ENCODE measurements at places on chromosomes 2 and 18.

DNA sequence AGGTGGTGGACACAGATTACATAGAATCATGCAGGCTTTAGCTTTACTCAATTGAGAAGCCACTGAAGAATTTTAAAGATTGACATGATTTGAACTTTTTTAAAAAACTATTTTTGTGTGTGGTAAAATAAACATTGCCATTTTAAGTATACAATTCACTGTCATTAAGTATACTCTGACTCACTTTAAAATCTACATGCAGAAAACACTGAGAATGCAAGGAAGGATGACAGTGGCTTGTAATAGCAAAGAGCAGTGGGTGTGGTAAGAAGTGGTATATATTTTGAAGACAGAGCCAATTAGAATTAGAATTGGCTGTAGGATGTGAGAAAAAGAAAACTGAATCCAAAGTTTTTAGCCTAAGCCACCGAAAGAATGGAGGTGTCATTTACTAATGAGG, 14.9 kb downstream of the TRMT61B start:
- DNase-seq, result no peak

GRCh38 chr2:16931441-16931840, 265.8 kb upstream of the CYRIA start:
- DNase-seq, result no peak

- no peak for DNase-seq
Measured at GRCh38 chr2:84686783-84687476, 170.6 kb downstream of the DNAH6 start.

GRCh38 chr18:9684881-9685614, 23.1 kb upstream of the RAB31 start:
- no peak for DNase-seq

DNA sequence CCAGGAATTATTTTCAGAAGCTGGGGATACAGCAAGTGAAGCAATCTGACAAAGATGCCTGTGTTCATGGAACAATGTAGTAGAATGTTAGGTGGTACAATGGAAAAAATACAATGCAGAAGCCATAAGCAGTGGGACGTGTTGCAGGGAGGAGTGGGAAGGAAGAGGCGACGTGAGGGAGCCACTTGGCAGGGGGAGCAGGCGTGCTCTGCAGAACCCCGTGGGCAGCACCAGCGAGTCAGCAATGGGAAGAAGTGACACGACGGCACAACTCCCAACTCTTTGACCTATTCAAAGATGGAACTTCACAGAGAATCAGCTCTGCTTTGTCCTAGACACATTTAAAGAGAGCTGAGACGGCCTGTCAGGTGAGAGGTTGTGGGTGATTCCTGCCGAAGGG, 30.5 kb downstream of the PRELID3A start:
- no peak for DNase-seq

DNA sequence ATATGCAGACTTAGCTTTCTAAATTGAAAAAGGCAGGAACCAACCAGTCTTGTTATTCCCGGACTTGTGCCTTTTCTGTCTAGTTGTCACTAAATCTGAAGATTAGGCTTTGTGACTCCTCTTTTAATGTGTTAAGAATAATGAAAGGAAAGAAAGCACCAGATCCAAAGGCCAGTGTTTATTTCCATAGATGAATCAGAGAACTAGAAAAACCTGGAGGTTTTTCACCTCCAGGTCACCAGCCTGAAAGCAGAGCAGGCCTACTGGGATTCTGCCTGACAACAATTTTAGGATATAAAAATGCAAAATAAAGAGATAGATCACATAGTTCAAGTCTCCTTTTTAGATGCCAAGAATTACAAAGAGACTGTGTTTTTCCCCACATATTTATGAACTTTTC, 160.4 kb downstream of the GULP1 start:
- DNase-seq, result no peak

- no peak for DNase-seq
Measured at GRCh38 chr2:52097071-52097470, 1065.1 kb upstream of the NRXN1 start.

DNA sequence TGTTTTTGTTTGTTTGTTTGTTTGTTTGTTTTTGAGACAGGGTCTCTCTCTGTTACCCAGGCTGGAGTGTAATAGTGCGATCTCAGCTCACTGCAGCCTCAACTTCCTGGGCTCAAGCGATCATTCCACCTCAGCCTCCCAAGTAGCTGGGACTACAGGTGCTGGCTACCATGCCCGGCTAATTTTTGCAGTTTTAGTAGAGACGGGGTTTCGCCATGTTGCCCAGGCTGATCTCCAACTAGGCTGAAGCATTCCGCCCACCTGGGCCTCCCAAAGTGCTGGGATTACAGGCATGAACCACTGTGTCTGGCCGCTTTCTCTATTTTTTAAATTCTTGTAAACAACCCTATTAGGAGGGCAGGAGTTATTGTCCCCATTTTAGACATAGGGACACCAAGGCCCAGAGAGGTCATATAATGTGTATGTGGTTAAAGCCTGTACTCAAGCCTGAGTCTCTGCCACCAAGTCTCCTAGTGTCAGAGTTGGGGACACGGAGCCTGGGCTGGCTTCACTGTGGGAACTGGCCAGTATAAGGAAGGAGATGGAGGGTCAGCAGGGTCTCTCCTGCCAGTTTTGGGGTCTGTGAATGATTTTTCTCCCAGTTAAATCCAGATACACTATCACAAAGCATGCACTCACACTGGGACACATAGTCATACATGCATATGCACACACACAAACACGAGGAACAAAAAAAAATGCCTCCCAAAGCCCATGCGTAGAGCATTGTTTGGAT, 27.5 kb upstream of the MCFD2 start:
- no peak for DNase-seq

DNA sequence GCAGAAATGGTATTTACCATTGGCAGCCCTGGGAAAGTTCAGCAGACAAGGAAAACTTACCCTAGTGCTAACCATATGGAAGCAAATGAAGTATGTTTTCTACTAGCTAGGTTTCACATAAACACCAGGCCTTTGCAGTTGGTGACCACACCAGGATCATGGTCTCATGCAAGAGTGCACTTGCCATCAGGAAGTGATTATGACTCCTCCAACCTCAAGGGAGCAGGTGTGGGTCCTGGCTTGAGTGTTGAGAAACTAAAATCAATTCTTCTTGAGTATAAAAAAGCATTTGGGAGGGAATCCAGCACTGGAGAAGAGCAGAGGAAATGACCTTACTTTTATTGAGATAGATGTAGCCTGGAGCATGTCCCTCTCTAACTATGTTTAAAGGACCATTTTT, 56.8 kb upstream of the SPAG16 start:
- no peak for DNase-seq

DNA sequence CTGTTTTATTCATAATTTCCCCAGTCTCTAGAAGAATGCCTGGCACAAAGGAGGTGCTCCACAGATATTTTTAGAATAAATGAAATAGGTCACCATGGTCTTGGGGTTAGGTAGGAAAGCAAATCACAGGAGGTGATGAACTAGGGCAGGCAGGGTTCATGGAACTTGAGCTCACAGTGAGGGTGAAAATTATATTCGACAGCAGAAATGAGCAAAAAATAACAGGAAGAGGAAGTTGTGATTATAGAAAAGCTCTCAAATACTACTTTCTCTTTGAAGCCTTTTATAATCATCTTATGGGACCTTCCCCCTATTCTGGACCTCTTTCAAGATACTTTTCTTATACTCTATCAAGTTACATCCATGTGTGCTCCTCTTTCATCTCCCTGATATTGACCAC, 4.5 kb upstream of the CREB1 start:
- DNase-seq, result no peak

- no peak for DNase-seq
Measured at GRCh38 chr2:25032094-25032493, 9.8 kb upstream of the EFR3B start.

- DNase-seq, result no peak
Measured at GRCh38 chr2:26292646-26293045, 47.9 kb downstream of the HADHB start.

DNA sequence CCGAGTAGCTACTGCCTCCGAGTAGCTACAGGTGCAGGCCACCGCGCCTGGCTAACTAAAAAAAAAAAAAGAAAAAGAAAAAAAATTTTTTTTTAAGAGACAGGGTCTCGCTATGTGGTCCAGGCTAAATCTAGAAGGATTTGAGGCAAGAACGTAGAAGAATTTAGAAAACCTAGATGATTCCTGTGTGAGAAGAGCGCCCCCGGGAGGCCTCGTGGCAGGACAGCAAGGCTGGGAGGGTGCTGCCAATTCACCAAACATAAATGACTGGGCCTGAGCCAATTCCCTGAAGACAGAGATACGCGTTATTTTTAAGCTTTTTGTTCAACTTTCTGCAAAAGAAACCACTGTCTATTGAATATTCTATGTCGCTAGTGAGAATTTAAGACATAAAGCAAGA, 90.1 kb upstream of the TGFA start:
- DNase-seq, result no peak

DNA sequence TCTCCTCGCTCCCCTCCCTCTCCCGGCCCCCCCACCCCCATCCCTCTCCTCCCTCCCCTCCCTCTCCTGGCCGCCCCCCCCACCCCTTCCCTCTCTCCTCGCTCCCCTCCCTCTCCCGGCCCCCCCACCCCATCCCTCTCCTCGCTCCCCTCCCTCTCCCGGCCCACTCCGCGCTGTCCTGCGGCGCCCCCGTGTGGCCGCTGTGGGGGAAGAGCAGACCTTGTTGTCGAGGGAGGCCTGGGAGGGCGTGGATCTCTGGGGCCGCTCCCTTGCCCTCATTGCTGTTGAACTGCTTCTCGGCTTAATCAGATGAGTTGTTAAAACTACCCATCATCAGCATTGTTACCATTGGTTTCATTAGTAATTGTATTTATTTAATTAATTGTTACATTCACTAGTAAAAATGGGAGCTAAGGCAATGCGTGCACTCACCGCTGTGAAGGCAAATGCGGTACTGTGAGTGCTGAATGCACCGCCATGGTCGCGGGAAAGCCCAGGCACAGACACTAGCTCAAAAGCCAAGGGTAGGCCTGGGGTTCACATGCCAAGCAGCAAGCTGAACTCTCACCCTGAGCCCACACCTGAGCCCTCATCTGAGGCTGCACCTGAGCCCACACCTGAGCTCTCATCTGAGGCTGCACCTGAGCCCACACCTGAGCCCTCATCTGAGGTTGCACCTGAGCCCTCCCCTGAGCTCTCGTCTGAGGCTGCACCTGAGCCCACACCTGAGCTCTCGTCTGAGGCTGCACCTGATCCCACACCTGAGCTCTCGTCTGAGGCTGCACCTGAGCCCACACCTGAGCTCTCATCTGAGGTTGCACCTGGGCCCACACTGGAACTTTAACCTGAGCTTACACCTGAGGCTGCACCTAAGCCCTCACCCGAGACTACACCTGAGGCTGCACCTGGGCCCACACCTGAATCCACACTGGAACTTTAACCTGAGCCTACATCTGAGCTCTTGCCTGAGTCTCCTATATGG, 8.8 kb downstream of the RTP5 start:
- DNase-seq, result peak; percentile 53

DNA sequence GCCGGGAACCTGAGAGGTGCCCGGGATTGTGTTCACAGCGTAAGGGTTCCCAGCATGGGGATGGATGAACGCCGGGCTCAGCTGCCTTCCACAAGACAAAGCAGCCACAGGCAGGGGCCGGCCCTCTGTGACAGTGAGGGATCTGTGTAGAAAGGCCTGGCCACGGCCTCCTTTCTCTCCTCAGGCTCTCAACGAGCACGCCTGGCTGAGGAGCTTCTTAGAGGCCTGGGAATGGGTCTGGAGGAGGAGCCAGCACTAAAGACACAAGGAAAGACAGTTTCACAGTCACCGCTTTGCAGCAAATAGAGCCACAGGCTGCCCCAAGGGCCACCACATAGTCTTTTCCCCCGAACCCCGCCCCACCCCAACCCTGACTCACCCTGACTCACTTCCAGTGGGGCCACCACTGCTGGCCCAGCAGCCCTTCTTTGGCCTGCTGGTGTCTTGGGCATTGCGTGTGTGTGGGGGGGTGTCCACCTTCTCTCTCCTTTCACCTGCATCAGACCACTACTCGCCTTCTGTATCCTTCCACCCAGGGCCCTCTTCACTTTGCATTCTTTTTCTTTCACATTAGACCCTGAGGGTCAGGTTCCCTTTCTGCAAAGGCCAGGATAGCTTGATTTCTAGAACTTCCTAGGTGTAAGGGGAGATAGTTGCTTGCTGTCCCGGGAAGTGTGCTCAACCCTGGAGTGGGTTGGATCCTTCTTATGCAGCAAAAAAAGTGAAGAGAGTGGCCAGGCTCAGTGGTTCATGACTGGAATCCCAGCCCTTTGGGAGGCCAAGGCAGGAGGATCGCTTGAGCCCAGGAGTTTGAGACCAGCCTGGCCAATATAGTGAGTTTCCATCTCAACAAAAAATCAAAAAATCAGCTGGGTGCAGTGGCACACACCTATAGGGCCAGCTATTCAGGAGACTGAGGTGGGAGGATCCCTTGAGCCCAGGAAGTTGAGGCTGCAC, 19.3 kb upstream of the HPCAL1 start:
- no peak for DNase-seq

DNA sequence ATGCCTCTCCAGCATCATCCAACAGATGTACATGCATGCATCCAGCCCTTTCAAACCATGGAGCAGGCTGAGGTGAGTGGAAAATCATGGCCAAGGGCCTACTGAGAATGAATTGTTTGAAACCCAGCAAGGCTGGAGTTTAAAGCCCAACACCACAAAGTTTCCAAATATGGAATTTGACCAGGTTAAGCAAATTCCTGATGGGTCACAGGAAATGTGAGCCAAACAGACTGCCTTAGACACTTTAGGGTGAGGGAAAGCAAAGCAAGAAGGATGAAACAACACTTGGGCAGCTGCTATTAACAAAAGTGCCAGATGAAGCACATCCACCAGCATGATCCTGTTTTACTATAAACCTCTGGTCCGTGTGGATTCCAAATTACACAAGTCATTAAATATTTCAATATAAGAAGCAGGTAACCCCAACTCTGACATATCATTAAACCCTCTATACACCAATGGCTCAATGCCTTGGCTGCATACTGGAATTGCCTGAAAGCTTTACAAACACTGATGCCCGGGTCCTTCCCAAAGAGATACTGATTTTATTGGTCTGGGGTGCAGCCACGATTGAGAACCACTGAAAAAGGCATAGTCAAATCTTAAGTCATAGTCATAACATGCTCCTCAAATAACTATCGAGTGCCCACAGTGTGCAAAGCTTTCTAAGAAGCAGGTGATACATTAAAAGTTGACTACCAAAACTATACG, 9.1 kb downstream of the KLF7 start:
- no peak for DNase-seq

GRCh38 chr2:235218486-235218907, 266.7 kb downstream of the SH3BP4 start:
- no peak for DNase-seq

GRCh38 chr2:143946436-143947391, 573.2 kb downstream of the ZEB2 start:
- no peak for DNase-seq

- no peak for DNase-seq
Measured at GRCh38 chr18:37464257-37464656, 101.3 kb downstream of the CELF4 start.

- no peak for DNase-seq
Measured at GRCh38 chr2:150750720-150751119, 263.3 kb upstream of the RND3 start.

GRCh38 chr2:174492963-174493431, 6.2 kb upstream of the GPR155 start:
- peak; percentile 50 for DNase-seq

- DNase-seq, result no peak
Measured at GRCh38 chr18:79374408-79375171, 21.1 kb upstream of the NFATC1 start.

- no peak for DNase-seq
Measured at GRCh38 chr2:144500563-144500962, 19.4 kb downstream of the ZEB2 start.

All from stimulated activated CD8-positive, alpha-beta memory T cell treated with anti-CD3 and anti-CD28 coated beads, Interleukin-15, amount 100 ng/mL, for 4 hours (primary cell).